Forelimb muscle (tissue), 1 donor: ENCODE measurements at places on chromosomes 2 and 18. TPM values are rescaled to one million over a fixed set of nuclear protein-coding genes. Genes with fewer than 3 reads are reported as not detected.

CXCR1 gene
- polyA plus RNA-seq = not detected

DNA sequence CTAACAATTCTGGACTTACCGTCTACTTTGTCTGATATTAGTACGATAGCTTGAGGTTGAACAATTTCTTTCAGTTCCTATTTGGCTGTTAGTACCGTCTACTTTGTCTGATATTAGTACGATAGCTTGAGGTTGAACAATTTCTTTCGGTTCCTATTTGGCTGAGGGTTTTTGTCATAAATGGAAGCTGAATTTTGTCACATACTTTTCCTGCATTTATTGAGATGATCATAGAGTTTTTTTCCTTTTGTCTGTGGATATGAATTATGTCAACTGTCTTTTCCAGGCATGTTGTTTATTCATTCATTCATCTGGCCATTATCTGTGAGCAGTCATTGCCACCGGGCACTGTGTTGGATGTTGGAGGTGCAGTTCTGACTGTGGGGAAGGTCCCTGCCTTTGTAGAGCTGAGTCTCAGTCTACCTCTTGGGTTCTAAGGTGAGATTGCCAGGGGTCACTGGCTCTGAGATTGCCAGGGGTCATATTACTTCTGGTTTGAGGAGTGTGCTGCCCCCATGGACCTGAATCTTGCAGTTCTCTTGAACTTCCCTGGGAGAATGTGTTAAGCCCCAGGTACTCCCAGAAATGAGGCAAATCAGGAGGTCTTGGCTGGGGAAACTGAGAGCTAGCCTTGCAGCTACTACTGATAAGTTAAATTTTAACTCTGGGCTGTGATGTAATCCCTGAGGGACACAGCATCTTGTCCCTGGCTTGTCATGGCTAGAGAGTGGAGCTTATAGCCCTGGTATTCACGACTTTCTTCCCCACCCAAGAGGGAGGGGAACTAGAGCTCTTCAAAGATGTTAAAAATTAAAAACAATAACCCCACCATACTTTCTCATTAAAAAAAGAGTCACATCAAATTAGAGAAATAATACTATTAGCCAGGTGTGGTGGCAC lies 89.1 kb upstream of the MBOAT2 start:
- DNase-seq = no peak

DNA sequence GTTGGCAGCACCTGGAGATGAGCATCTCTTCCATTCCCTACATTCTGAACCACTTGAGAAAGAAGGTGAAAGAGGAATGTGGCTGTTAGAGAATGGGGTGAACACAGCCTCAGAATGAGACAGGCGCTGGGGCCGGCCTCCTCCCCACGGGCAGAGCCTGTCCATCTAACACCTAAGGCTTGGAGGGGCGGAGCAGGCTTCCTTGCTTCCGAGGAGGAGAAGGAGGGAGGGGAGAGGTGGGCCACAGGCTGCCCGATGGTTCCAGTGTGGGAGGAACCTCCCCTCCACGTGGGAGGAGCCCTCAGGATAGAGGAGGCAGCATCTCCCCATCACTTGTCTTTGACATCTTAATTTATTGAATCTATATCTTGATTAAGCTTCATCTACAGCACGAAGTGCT lies 68.6 kb downstream of the CIB4 start:
- DNase-seq = no peak

- DNase-seq = no peak
Measured at GRCh38 chr2:207692206-207693065, 19.0 kb upstream of the CCNYL1 start.

DNA sequence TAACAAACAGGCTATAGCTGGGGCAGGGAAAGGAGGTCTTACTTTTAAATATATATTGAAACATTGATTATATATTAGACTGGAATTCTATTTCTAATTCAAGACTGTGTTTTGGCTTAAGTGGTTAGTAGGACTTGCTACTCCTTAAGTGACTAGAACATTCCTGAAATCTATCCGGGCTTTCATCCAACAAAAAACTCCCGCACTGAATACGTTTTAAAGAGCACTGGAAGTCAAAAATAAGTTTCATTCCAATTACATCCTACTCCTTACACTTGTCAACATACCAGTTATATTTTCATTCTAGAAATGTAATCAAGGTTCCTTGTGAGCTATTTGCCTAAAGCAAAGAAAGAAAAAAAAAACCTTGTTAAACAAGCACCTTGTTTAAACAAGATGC lies 204.6 kb downstream of the SP3 start:
- no peak for DNase-seq

DNA sequence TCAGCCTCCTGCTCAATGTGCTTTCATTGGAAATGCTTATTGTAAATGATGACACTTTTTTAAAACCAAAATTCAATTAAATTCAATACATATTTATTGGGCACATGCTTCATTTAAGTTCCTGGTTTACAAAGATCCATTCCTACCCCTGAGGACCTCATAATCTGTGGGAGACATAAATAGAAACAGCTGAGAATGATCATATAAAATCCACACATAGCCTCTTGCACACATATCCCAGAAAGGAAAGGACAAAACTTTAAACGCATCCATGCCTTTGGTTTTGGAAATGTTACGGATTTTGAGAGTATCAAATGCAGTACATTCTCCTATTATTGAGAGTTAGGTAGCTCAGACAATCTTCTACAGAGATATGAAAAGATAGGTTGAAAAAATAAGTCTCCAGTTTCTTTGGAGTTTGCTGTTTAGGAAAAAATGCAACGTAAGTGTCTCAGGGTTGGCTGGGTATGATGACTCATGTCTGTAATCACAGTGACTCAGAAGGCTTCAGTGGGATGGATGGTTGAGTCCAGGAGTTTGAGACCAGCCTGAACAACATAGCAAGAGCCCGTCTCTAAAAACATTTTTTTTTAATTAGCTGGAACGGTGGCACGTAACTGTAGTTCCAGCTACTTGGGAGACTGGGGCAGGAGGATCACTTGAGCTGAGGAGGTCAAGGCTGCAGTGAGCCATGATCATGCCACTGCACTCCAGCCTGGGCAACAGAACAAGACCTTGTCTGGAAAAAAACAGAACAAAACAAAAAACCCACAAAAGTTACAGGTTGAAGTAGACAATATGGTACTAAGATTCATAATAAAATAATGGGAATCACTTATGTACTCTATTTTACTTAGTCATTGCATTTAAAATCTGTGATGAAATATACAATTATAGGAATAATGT lies 3.9 kb upstream of the PRELID3A start:
- no peak for DNase-seq
